ENCODE measurements at places on chromosomes 4 and X. TPM values are rescaled to one million over a fixed set of nuclear protein-coding genes. Genes with fewer than 3 reads are reported as not detected.

The PDGFC gene
- total RNA-seq, result 21.5 TPM

The SUPT20HL1 gene
- not detected for total RNA-seq

The ANAPC10 gene
- 25.2 TPM for total RNA-seq

The ART3 gene
- not detected for total RNA-seq

All from dermis lymphatic vessel endothelial cell (primary cell).